ENCODE measurements at places on chromosomes 12 and 14.

GRCh38 chr12:101527682-101528081, 52.5 kb downstream of the SPIC start:
- DNase-seq: no peak

GRCh38 chr12:95218150-95219133, 835 bp downstream of the VEZT start:
- no peak for DNase-seq

GRCh38 chr14:71692496-71692895, 239.7 kb upstream of the RGS6 start:
- no peak for DNase-seq

- no peak for DNase-seq
These were observed at the start of gene TMEM229B for GRCh38 chr14:67487937-67488893. TMEM229B (minus strand) TSS chr14:67488721; CDS start chr14:67473923, 14,798 bp downstream.

DNA sequence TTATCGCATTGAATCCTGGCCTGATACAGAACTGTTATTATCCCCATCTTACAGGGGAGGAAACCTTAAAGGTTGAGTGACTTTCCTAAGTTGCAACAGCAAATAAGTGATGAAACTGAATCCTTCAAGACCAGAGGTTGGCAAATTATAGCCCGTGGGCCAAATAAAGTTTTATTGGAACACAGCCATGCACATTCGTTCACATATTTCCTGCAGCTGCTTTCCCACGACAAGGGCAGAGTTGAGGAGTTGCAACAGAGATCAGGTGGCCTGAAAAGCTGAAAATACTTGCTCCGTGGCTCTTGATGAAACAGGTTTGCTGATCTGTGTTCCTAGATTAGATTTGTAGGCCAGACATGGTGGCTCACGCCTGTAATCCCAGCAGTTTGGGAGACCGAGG, 126.7 kb downstream of the PHETA1 start:
- no peak for DNase-seq

DNA sequence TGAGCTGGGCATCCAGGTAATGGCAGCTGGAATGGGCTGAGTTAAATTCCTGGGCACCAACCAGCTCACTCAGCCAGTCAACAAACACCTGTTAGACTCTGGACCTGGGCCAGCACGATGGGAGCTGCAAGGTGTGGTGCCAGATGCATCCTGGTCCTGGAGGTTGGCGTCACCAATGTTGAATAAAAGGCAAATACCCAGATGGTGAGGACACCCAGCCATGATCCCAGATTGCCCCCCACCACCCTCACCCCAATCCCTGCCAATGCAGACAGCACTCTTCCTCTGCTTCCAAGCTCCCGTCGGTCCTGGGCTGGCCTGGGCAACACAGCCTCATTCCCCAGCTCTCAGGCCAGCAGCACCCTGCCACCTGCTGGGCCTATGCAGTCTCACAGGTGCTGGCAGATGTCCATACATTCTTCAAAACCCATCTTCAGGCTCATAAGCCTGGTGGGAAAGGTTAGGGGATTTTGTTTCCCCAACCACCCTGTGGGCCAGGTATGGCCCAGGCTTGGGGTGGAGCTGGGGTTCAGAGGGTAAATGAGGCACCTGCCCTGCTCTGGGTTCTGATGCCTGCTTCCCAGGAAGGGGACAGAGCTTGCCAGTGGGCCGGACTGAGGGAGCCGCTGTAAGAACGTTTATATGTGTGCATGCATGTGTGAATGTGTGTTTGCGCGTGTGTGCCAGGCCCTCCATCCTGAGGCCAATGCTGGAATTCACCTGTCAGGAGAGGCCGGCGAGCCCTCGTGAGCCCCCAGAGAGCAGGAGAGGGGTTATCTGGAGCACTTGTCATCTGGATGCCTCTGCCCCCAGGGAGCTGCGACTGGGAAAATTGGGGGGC, 58.0 kb downstream of the LGMN start:
- no peak for DNase-seq

- no peak for DNase-seq
These were observed 652 bp downstream of the SUPT16H start for GRCh38 chr14:21382886-21383847.

DNA sequence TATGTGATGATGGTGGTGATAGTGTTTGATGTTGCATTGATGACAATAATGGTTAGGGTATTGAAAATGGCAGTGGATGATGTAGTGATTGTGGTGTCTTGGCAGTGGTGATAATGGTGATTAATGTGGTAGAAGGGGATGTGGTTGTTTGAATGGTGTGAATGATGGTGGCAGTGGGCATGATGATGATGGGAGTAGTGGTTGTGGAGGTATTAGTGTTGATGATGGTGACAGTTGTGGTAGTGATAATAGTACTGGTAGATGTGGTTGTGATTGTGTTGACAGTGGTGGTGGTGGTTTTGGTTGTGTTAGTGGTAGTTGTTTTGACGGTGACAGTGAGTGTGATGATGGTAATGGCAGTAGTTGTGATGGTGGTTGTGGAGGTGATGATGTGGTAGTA, 1049.0 kb downstream of the VRK1 start:
- no peak for DNase-seq

GRCh38 chr14:105971593-105972500, 445.5 kb downstream of the TMEM121 start:
- DNase-seq: no peak

GRCh38 chr12:116226026-116226425, 51.5 kb downstream of the MED13L start:
- DNase-seq: no peak

DNA sequence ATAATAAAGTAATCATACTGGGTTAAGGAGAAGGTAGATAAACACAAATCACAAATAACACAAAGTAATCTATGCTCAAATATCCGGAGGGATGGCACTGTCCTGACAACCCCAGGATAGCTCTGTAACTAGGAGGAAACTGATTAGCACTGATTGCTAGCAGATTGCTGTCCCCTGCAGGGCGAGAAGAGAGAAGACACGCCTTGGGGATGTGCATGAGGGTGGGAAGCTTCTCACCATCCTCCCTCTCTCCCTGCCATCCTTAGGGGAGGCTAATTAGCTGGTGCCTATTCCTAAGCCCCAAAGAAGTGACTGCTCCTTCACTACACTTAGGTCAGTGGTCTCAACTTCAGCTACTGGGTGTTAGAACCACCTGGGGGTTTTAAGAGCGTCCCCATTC, 27.0 kb upstream of the TMEM260 start:
- DNase-seq: no peak

DNA sequence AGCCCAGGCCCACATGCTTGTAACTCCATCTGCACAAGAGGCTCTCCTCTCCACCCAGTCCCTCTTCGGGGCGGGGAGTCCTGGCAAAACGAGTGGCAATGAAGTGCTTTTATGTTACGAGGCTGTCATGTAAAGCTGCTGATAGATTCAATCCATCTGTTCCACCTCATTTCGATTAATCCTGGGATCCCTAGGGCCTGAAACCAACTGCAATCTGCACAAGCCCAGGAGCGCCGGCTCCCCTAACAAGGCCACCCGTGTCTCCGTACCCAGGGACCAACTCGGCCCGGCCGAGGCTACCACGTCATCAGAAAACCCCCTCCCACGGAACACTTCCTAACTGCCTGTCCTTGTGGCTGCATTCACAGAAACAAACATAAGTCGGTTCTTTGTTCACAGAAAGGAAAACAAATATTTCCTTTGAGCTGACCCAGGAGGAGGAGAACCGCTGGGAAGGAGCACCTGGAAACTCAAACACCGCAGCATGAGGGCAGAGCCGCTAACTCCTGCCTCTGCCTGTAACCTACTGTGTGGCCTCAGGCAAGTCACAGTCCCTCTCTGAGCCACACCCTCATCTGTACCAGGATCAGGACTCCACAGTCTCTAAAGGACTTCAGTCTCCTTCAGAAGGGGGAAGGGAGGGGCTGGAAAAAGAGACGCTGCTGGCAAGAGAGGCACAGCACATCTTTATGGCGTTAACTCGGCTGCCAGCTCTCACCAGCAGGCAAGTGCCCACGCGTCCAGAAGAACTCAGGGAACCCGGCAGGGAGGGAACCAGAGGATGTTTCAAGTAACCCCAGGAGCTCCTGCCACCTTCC, 47.8 kb downstream of the CCDC88C start:
- DNase-seq: no peak

- no peak for DNase-seq
These were observed 136.8 kb downstream of the IGF1 start for GRCh38 chr12:102343361-102344121.

DNA sequence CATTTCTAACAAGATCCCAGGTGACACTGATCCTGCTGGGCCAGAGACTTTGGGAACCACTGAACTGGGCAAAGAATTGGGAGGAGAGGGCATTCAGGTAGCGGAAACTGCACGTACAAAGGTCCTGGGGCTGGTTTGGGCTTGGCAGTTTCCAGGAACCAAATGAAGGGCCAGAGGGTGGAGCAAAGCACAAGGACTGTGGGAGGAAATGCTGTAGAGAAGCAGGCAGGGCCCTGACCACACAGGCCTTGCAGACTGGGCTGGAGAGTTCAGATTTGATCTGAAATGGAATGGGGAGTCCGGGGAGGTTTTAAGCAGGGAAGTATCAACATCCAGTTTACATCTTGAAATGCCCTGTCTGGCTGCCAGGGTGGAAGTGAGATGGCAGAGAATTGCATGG, 195.1 kb downstream of the PHETA1 start:
- no peak for DNase-seq

DNA sequence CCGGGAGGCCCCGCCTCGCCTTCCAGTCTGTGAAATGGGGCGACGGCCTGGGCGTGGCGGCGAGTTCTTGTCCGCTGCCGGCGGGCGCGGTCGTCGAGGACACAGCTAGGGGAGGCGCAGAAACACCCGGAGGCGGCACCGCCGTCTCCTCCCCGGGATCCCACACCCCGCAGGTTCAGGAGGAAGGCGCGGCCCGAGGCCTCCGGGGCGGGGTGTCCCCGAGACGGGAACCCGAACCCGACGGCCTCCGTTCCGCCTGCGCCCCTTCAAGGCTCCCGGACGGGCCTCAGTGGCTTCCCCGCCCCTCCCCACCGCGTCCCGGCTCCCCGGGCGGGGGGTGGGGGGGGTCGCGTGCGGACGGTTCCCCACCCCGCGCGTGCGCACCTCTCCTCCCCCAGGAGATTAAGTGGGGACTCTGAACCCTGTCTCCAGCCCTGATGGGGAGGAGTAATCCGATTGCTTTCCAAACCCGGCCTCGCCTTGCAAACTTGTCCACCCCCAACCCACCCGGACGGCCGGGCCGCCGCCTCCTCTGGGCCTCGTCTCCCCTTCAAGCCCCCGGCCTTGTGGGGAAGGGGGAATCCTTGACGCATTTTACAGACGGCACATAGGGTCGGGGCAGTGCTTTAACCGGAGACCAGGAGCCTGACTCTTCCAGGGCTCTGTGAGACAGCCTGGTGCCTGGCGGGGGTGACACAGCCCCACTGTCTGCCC, 35.3 kb upstream of the ANKRD9 start:
- no peak for DNase-seq

- DNase-seq: no peak
These were observed 7.9 kb upstream of the PRMT8 start for GRCh38 chr12:3483089-3483488.

DNA sequence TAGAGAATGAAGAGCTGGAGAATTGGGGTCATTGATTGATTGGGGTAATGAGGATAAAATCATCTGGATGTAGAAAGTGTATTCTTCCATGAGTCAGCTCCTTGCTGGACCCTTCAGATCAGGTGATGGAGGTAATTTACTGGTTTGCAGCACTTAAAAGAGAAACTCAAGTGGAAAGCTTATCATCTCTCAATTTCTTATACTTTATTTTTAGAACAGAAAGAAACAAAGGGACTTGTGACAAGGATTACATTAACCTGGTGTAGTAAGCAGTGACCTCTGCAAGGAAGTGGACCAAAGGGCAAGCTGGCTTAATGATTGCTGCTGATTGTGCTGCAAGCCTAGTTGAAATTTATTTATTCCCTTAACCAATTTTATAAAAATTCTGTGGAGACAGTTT, 405.0 kb downstream of the TRHDE start:
- DNase-seq: no peak

GRCh38 chr14:85542623-85543022, 12.7 kb downstream of the FLRT2 start:
- DNase-seq: no peak

GRCh38 chr14:37695866-37696265, 100.4 kb downstream of the TTC6 start:
- DNase-seq: no peak

GRCh38 chr14:69945347-69945746, 66.1 kb downstream of the SMOC1 start:
- no peak for DNase-seq

- DNase-seq: peak; percentile 90
These were observed at the start of gene CALCOCO1 for GRCh38 chr12:53727310-53728041. CALCOCO1 (minus strand) TSS chr12:53727452; CDS start chr12:53725242, 2,210 bp downstream.

- peak; percentile 29 for DNase-seq
These were observed 223.4 kb downstream of the PCNX1 start for GRCh38 chr14:71130491-71131179.

DNA sequence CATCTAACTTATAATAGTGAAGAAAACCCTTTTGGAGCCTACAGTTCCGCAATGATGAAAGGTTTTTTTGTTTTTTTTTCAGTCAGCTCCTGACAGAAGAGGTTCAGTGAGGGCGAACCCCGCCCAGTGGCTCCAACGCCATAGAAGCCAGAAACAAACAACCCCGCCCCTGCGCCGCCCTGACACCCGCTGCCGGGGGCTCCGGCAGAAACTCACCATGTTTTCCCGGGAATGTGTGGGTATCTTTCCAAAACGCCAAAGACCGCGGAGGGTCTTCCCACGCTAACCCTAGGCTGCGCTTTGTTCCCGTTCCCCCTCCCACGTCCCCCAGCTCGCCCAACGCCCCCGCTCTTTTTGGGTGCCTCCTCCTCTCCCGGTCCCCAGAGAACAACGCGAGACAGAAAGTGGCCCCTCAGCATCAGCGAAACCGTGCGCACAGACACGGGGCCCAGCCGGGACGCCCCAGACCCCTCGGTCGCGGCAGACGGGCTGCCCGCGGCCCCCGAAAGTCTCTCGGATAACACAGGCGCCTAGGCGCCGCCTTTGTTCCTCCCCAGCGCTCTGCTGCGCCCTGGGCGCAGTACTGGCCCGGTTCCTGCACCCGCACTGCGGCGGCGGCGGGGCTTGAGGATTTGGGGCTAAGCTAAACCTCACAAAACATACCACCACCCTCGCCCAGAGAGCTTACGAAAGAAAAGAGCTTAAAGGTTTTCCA, 522 bp downstream of the TUBA1A start:
- DNase-seq: no peak

GRCh38 chr12:6321905-6322304, 11.4 kb downstream of the PLEKHG6 start:
- no peak for DNase-seq

DNA sequence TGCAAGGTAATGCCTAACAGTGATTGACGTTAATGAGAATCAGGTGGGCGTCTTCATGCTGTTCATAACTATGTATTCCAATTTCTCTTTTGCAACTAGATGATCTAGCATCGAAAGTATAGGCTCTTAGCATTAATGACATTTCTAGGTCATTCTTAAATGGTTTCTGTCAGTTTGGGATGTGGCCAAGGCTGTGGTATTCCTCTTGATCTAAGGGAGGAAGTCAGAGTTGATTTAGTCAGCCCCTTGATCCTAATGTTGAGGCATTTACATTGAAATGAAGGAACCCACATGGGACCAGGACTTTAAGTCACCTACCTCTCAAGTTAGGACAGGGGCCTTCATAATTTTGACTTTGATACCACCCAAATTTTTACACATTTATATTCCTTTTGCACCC, 448.1 kb downstream of the NPAS3 start:
- no peak for DNase-seq

GRCh38 chr12:106581543-106582248, 1.1 kb upstream of the RFX4 start:
- DNase-seq: peak; percentile 84

GRCh38 chr14:68441542-68441941, 351.3 kb downstream of the ZFP36L1 start:
- DNase-seq: no peak

- no peak for DNase-seq
These were observed 102.3 kb downstream of the CALM1 start for GRCh38 chr14:90499121-90499520.
